Skeletal muscle cell (primary cell): ENCODE measurements at places on chromosomes 6 and 20.

GRCh38 chr6:2351807-2352431, 106.5 kb upstream of the GMDS start:
- DNase-seq: peak; percentile 31

GRCh38 chr20:33299111-33299603, 16.1 kb downstream of the BPIFB1 start:
- DNase-seq: no peak

DNA sequence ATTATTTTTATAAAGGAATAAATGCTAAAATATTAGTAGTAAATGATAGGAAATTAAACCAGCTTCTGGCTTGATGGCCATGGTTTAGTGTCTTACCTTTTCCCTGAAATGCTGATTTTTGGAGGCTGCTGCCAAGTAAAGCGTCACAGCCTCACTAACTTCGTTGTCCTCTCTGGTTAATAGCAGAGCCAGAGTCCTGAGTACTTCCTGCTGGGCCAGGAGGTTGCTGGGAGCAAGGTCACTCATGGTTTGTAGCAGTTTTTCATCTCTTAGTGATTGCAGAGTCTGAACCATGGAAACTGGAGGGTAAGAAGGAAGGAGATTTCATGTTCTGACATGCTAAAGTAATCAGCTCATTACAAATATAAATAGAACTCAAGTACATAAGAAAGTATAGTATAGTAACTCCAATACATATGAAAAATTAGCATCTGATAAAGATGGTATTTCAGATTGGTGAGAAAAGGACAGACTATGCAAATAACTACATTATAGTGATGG, 26.5 kb upstream of the ARMH2 start:
- DNase-seq: no peak

DNA sequence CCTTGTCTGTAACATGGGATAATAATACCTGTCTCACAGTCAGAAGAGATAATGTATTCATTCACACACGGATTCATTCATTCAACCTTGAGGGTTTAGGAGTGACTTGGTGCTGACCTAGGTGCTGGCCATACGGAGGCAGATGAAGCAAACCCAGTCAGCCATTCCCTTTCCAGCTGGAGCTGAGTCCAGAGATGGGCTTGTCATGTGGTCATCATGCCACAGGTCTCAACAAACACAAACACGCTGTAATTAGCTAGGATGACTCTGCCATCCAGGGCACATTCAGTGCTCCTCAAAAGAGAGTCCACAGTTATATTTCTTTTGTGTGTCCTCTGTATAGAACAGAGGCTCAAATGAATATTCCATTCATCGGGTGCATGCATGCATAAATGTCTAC, 19.5 kb upstream of the PRELID3B start:
- no peak for DNase-seq

DNA sequence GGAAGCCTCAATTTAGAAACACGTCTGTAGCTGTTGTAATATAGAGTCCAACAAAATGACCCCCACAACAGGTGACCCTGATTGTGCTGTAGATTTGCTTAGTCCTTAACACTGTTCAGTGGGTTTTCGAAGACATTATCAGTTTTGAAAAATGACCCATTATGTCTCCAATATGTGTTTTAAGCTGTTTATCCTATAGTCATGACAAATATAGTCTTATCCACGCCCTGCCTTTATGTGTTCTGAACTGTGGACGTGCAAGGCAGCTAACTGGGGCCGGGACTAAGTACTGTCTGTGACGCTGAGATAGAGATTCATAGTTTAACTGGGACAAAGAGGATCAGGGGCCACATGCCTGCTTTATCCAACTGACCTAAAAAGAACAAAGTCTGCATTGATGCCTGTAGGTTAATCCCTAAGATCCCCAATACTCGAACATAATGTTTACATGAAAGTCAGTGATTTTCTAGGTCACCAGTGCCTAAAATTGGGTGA, 192.4 kb downstream of the CD83 start:
- DNase-seq: no peak

- DNase-seq: no peak
Observed at GRCh38 chr6:4698901-4699659, 77.1 kb upstream of the CDYL start.

DNA sequence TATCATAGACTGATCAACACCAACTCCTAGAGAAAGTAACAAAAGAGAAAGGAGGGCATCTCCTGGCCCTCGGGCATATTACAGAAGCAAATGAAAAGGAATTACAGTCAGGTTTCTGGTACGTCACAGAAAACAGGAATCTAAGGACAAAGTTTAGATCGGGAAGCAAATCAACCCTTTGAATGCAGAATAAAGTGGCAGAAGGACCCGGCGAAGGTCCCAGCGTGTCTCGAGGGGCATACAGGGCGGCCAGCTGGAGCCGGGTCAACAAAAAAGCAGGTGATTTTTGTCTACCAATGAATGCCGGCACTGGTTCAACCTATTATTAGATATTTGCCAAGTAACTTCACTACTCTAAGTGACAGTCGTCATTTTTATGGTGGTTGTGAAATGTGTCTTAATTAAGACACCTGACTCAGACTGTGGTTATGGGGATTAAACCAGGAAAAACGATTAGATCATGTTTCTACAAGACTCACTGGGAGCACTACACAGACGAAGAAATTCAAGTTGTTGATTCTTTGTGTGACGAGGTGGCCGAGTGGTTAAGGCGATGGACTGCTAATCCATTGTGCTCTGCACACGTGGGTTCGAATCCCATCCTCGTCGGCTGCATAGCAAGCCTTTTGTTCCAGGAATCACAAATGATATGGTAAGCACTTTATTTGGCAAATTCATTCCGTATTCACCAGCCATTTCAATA, 12.4 kb upstream of the ZSCAN9 start:
- peak; percentile 53 for DNase-seq

GRCh38 chr20:52684905-52685304, 287.3 kb upstream of the TSHZ2 start:
- no peak for DNase-seq

- peak; percentile 26 for DNase-seq
Observed at GRCh38 chr6:159038914-159039884, 5.6 kb downstream of the TAGAP start.
